ENCODE measurements at places on chromosomes 13 and 19. TPM values are rescaled to one million over a fixed set of nuclear protein-coding genes. Genes with fewer than 3 reads are reported as not detected.
A peak's percentile ranks its signal among the peaks of the same experiment; 100 is the strongest.

- no peaks in the 10 kb centered on the region for H3K36me3 ChIP-seq
- H3K27ac ChIP-seq = no peak overlapping the region
- no peaks in the 10 kb centered on the region for H3K27me3 ChIP-seq
Observed at GRCh38 chr19:13068085-13068846, 34.4 kb downstream of the LYL1 start.

DNA sequence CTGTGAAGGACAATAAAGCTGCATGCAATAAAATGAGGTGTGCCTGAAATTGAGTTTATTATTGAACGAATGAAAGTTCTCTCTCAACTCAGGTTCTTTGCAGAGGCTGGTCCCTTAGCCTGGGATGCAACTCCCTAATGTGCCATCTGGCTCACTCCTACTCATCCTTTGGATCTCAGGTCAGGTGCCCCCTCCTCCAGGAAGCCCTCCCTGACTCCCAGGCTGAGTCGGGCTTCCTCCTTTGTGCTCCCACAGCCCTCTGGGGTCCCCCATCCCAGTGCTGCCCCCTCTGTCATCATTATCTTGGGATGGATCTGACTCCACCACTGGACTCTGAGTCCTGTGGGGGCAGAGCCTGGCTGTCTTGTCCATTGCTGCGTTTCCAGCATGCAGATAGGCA lies 2.7 kb upstream of the IRGC start:
- no peaks in the 10 kb centered on the region for H3K36me3 ChIP-seq
- no peak for DNase-seq
- H3K27ac ChIP-seq = no peak overlapping the region
- no peaks in the 10 kb centered on the region for H3K4me1 ChIP-seq

DNA sequence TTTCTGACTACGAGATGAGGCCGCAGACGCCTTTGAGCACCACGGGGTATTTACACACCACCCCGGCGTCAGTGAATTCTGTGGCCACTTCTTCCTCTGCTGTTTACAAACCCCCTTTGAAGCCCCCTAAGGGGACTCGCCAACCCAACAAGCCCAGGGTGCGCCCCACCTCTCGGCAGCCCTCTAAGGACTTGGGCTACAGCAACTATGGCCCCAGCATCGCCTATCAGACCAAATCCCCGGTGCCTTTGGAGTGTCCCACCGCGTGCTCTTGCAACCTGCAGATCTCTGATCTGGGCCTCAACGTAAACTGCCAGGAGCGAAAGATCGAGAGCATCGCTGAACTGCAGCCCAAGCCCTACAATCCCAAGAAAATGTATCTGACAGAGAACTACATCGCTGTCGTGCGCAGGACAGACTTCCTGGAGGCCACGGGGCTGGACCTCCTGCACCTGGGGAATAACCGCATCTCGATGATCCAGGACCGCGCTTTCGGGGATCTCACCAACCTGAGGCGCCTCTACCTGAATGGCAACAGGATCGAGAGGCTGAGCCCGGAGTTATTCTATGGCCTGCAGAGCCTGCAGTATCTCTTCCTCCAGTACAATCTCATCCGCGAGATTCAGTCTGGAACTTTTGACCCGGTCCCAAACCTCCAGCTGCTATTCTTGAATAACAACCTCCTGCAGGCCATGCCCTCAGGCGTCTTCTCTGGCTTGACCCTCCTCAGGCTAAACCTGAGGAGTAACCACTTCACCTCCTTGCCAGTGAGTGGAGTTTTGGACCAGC lies 5.3 kb downstream of the SLITRK5 start:
- H3K27ac ChIP-seq = no peak overlapping the region
- peaks cover 41% of the 10 kb centered on the region for H3K27me3 ChIP-seq
- no peak for DNase-seq
- peaks cover 38% of the 10 kb centered on the region for H3K4me1 ChIP-seq

The MBD3L2B gene
- not detected for total RNA-seq

The LMTK3 gene
- total RNA-seq = 1.9 TPM

The ZNF765 gene
- total RNA-seq = 26.6 TPM

GRCh38 chr13:42876887-42877545 lies 95.6 kb downstream of the FAM216B start:
- no peak overlapping the region for H3K4me3 ChIP-seq
- no peaks in the 10 kb centered on the region for H3K36me3 ChIP-seq
- H3K27me3 ChIP-seq = no peaks in the 10 kb centered on the region
- DNase-seq = peak; percentile 16
- H3K4me1 ChIP-seq = peaks cover 19% of the 10 kb centered on the region
- H3K27ac ChIP-seq = peak overlapping the region; percentile 18

DNA sequence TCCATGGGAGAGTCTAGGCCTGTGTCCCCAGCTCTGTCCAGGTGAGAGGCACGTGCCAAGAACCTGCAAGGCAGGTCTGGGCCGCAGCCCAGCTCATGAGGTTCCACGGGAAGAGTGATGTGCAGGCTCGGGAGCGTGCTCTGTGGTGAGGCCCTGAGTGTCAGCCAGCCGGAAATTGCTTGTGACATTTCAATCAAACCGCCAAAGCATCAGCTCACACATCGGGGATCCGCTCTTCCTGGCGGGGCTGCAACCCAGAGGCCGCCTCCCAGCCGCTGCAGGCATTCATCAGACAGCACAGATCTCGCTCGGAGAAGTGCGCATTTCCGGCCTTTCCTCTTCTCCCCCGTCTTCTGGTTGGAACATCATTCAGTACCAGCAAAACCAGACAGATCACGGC lies 109.3 kb downstream of the KDM4B start:
- no peak overlapping the region for H3K27ac ChIP-seq
- H3K4me1 ChIP-seq = peaks cover 40% of the 10 kb centered on the region
- DNase-seq = no peak
- no peaks in the 10 kb centered on the region for H3K27me3 ChIP-seq
- H3K4me3 ChIP-seq = no peak overlapping the region

The PTGIR gene
- total RNA-seq = 2.5 TPM

DNA sequence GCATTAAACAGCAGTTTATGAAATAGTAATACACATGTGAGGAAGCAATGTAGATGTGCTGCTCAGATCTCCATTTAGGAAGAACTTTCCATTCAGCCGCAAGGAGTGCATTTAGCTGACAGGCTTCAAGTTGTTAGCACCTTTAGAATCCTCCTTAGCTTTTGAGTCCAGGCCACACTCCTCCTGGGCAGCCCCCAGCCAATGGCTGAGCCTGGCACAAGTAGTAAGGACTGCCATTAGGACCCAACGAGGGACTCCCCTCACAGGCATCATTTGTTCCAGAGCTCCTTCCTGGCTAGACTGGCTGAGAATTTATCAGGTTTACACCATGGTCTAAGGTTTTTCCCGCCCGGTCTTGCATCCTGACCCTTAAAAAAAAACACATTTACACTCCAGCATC lies 201.4 kb downstream of the DIAPH3 start:
- H3K4me1 ChIP-seq = no peaks in the 10 kb centered on the region
- H3K4me3 ChIP-seq = no peak overlapping the region
- no peaks in the 10 kb centered on the region for H3K27me3 ChIP-seq
- H3K36me3 ChIP-seq = no peaks in the 10 kb centered on the region
- H3K27ac ChIP-seq = no peak overlapping the region

DNA sequence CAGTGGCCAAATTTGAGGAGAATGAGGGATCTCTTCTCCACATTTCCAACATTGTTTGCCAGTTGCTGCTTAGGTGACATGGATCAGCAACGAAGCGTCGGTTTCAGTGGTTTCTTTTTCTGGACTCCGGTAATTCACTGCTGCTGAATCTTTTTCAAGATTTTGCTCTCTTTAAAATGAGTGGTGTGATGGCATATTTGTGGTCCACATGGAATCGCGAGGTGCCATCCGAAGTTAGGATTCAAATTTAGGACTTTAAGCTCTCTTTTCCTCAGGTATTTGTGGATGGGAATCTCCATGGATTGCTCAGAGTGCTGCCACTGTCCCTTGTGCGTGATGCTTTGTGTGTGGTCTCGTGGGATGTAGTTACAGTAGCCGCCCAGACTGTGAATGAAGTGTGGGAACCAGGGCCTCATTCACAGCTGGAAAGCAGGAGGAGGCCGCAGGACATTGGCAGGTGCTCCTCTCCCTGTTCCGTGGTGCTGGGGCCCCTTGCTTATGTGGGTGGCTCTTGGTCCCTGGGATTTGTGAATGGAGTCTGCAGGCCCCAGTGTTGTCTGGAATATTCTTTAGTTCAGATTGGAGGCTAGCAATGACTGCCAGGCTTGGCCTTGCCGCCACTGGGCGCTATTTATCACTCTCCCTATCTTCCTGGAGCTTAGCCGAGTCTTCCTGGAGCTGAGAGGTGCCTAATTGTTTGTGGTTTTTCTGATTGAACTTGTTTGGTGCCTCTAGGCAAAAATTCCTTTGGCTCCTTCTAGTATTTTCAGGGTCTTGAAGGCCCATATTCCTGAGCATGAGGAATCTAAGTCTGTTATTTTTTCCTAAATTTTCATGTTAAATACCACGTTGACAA lies 1.5 kb downstream of the ILF3 start:
- peak overlapping the region; percentile 100 for H3K27ac ChIP-seq
- no peak for DNase-seq
- peak overlapping the region; percentile 86 for H3K4me3 ChIP-seq
- no peaks in the 10 kb centered on the region for H3K36me3 ChIP-seq
- H3K27me3 ChIP-seq = no peaks in the 10 kb centered on the region

DNA sequence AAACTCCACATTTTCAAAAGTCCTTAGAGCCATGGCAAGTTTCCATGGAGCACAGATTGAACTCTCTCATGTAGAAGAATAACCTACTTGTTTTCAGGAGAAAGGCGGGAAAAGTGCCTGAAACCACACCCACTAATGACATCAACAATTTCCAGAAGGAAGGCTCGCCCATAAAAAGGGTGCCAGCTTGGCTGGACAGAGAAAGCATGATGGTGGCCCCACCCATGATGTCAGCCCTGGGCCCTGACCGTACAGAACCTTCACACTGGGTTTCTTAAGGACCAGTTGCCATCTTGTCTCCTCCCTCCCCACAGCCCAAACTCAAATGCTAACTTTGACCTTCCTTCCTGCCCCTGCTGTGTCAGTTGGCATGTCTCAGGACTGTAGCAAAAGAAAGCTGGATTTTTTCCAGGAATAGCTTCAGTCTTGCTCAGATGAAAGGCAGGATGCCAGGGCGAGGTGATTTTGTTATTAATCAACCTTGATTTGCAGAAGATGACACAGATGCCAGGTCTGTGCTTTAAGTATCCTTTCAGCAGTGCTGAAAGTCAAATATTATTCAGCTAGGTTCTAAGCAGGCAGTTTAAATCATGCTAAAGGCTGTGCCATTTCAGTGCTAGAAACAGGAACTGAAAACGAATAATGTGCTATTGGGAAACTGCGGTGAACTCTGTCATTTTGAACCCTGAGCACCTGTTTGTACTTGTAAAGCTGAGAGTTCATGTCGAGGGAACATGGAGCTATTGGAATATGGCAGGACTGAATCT lies 89.5 kb upstream of the RFC3 start:
- no peak overlapping the region for H3K27ac ChIP-seq
- H3K27me3 ChIP-seq = no peaks in the 10 kb centered on the region
- no peaks in the 10 kb centered on the region for H3K36me3 ChIP-seq
- no peak overlapping the region for H3K4me3 ChIP-seq
- H3K4me1 ChIP-seq = peaks cover 32% of the 10 kb centered on the region
- peak; percentile 62 for DNase-seq

The ACP7 gene
- total RNA-seq = not detected

GRCh38 chr13:25977671-25978070 lies 74.1 kb downstream of the SHISA2 start:
- H3K4me1 ChIP-seq = no peaks in the 10 kb centered on the region
- no peaks in the 10 kb centered on the region for H3K27me3 ChIP-seq
- no peak overlapping the region for H3K4me3 ChIP-seq
- H3K36me3 ChIP-seq = no peaks in the 10 kb centered on the region

GRCh38 chr19:33771384-33772101 lies 25.1 kb upstream of the KCTD15 start:
- no peaks in the 10 kb centered on the region for H3K36me3 ChIP-seq
- no peaks in the 10 kb centered on the region for H3K4me1 ChIP-seq
- no peaks in the 10 kb centered on the region for H3K27me3 ChIP-seq

The LRRC4B gene
- not detected for total RNA-seq

GRCh38 chr13:44730851-44731250 lies 154.7 kb upstream of the TSC22D1 start:
- H3K27ac ChIP-seq = no peak overlapping the region
- H3K4me1 ChIP-seq = no peaks in the 10 kb centered on the region
- H3K4me3 ChIP-seq = no peak overlapping the region

- DNase-seq = no peak
- H3K4me1 ChIP-seq = peaks cover 20% of the 10 kb centered on the region
Observed at GRCh38 chr19:869245-870177, 10.0 kb downstream of the CFD start.

DNA sequence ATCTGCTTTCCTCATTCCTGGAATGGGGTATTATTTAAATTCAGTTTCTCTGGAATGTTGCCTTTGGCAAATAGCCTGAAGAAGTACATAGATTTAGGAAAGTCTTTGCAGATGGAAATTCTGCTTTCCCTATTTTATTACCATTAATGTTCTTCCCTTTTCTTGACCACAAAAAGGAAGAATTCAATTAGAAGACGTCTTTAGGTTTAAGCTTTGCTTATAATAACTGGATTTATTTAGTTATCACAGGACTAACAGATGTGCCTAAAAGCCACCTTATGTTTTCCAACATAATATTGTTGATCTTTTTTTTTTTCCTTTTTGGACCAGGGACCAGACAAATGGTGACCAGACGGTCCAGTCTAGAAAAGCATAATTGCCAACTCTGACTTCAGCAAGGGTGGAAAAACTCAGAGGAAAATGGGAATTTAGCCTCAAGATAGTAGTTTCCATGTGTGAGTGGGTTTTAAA lies 210.1 kb upstream of the SPRY2 start:
- H3K27ac ChIP-seq = no peak overlapping the region
- no peak for DNase-seq
- H3K4me3 ChIP-seq = no peak overlapping the region
- H3K27me3 ChIP-seq = no peaks in the 10 kb centered on the region
- no peaks in the 10 kb centered on the region for H3K36me3 ChIP-seq
- peaks cover 14% of the 10 kb centered on the region for H3K4me1 ChIP-seq

DNA sequence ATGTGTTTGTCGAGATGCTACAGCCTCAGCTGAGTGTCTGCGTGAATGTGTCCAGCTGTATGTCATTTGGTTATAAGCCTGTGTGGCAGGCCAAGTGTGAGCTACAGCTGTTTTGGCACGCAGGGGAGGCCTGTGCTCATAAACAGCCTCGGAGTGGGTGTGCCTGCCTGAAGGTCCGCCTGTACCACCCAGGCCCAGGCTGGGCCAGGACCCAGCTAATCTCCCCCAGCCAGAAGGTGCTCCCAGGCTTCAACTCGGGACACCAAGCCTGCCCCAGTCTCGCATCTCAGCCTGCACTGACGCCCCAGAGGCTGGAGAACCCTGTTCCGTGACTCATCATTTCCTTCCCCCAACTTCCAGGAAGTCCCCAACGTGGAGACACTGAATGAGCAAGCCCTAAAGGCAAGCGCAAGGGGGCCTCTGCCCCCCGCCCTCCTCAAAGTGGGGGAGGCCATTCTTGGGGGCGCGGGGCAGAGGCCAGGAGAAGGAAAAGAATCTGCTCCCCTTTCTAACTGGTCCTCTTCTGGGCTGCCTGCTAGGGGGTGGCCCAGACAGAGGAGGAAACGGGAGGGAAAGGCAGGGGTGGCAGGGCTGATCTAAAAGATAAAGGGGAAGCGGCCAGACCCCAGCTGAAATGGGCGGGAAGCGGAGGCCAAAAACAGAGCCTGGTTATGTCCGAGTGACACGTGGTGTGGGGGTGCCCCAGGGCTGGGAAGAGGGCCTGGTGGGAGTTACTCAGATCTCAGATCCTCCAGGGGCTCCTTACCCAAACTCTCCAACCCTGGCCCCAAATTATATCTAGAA lies 2.0 kb downstream of the SLC1A5 start:
- H3K27ac ChIP-seq = peak overlapping the region; percentile 47
- H3K36me3 ChIP-seq = peaks cover 19% of the 10 kb centered on the region
- peak; percentile 84 for DNase-seq
- H3K4me3 ChIP-seq = peak overlapping the region; percentile 65

All from B cell (primary cell).